Smooth muscle cell of the brain vasculature (primary cell): ENCODE measurements at places on chromosomes 12 and 14.
A peak's percentile ranks its signal among the peaks of the same experiment; 100 is the strongest.

DNA sequence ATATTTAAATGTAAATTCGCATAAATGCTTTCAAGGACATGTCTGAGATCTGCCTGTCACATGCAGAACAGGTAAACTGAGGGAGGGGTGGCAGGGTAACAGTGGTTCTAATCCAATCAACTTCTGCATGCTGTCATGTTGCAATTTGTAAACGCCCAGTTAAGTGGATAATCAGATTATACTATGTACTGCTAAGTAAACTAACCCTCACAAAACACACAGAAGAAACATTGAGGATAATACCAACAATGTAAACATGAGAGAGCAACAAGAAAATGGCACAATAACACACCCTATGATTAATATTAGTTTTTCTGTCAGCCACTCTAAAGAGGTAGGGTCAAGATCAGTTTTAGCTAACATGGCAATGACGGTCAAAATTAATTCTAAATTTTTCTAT lies 123.7 kb downstream of the KIF21A start:
- no peak for DNase-seq

- no peak for DNase-seq
These were observed 21.4 kb downstream of the ZFC3H1 start for GRCh38 chr12:71642264-71642663.

- DNase-seq: no peak
These were observed 38.5 kb downstream of the NFKBIA start for GRCh38 chr14:35366056-35366451.

GRCh38 chr12:27673101-27673718 lies 23.0 kb upstream of the REP15 start:
- DNase-seq: no peak

- no peak for DNase-seq
These were observed 2.1 kb downstream of the FBXO21 start for GRCh38 chr12:117188121-117188665.

- DNase-seq: no peak
These were observed 77.6 kb upstream of the DACT1 start for GRCh38 chr14:58560208-58560607.

DNA sequence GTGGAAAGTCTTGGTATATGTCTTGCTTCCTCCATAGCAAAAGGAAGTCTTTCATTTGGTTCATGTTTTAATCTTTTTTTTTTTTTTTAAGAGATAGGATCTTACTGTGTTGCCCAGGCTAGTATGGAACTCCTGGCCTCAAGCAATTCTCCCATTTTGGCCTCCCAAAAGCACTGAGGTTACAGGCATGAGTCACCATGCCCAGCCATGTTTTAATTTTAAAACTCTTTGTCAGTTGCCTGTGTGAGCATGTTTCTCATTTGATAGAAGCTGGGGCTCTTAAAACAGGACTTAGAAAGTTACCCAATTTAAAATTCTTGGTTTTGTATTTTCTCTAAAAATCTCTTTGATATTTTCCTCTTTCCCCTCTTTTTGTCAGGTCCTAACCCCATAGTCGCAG lies 45.0 kb upstream of the REP15 start:
- no peak for DNase-seq

- no peak for DNase-seq
These were observed 50.4 kb upstream of the RIC8B start for GRCh38 chr12:106724116-106724515.

DNA sequence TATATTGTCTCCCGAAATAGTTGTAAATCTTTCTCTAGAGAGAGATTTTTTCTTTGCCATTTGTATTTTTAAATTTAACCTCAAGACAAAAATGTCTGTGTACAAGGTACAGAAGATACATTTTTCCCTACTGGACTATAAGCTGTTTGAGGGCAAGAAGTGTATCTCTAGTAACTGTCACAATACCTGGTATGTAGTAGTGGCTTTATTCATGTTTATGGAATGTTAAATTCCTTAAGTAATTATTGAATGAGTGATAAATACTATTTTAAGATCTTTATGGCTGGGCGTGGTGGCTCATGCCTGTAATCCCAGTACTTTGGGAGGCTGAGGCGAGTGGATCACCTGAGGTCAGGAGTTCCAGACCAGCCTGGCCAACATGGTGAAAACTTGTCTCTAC lies 24.4 kb upstream of the CDK17 start:
- DNase-seq: no peak

- no peak for DNase-seq
These were observed 47.6 kb upstream of the BDKRB2 start for GRCh38 chr14:96156804-96157760.

- no peak for DNase-seq
These were observed 5.5 kb downstream of the AJUBA start for GRCh38 chr14:22976620-22977433.

DNA sequence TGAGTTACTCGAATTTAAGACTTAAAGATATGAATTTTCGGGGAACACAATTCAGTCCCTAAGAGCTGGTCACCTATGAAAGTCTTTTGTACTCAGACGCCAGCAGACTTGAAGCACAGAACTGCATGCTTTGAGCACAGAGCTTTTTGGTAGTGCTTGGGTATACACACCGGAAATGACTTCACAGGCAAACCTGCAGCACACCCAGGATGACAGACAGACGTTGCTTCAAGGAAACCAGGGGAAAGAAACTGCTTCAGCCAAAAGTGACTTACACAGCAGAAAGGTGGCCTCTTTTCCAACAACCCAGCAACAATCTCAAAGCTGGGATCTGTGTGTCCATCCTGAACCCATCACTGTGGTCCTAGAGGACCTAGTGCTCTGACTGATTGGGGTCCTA lies 975.1 kb downstream of the AACS start:
- no peak for DNase-seq

DNA sequence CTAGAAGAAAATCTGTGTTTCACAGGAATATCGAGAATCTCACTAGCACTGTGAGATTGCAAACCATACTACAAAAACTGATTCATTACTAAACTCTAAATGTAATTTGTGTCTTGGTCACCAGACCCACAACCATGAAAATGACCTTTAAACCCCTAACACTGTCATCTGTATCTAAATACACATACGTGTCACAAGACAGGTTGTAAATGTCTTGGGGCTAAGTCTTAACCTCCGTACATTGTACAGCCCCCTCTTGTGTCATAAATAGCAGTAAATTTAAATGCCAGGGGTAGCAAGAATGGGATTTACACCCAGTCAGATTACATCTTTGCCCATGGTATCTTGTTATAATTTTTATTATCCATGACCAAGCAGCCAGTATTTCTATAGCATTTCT lies 117.3 kb downstream of the GPR135 start:
- no peak for DNase-seq

GRCh38 chr12:99948370-99948769 lies 36.4 kb downstream of the ANKS1B start:
- no peak for DNase-seq

DNA sequence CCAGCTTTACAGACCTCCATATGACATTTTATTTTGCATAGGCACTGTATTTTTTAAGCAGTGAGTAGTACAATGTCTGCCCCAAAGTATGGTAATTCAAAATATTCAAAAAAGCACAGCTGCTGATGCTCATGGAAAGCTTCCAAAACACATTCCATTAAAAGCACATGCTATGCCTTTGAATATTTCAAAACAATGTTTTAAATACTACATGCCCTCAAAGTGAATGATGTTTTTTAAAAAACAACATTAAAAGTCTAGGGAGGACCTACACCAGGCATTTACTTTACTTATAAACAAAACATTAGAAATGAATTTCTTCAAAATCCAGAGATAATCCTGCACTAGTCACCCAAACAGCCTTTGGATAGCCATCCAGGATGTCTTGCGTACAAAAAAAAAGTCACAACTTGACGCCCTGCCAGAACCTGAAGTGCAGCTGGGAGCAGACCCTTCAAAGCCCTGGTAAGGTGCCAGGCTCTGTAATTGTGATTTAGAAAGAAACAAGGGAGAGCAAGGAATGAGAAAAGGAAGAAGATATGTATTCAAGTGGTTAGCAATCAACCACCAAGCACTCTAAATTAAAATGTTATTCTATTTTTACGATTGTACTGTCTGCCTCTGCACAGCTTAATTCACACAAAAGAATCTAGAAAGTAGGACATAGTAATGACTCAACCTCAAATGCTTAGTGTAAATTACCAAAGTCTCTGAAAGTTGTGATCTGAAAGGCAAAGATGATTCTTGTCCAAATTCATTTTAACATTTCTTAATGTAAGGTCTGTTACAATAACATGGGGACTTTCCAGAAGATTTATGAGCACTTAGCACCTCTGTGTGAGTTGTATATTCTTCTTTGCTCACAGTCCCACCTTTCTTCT lies 31.9 kb downstream of the CEP83 start:
- DNase-seq: peak; percentile 44

DNA sequence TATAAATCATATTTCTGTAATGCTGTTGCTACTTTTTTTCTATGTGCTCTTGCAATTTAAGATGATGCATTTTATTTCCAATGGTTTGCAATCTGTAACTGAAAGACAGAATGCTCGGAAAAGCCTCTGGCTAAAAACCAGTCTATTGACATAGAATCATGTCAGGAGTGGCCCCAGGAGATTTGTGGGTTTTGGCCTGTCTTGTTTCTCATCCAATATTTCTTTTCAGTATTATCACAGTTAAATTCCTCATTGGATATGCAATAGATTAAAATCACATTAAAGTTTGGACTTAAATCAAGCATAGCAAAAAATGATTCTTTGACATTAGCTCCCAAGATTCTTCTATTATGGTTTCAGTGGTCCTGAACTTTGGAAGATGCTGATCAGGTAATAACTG lies 19.1 kb upstream of the SLC38A2 start:
- peak; percentile 62 for DNase-seq

DNA sequence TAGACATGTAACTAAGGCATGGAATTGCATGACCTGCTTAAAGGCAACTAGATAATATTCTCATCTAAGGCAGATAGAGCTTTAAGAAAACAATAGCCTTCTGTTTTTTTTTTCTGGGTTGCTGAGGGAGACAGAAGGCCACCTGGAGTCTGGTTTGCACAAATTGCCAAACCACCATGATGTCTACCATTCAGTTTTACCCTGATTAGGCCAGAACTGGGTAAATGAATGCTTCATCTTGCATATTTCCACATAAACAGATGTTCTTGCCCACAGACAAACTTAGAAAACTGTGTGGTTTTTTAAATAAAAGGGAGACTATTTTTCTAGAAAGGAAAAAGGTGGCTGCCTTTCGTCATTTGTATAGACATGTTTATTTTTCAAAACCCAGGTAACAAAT lies 278.7 kb upstream of the PRICKLE1 start:
- no peak for DNase-seq

DNA sequence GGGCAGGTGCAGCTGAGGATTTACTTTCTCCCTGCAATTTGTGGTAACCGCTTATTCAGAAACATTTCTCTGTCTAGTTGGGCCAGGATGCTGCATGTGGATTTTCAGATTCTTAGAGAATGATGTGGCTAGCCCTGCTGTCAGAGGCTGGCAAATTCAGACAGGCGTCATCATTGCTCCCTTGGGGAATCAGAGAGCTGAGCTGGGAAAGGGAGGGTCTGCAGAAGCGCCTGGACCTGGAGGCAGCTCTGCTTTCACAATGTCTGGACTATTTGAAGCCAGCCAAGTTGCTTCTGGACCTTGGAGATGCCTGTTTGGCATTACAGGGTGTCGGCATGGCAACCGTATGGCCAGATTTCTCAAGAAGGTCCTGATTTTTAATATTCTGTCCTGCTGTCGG lies 3.4 kb downstream of the GALNT16 start:
- DNase-seq: peak; percentile 59

DNA sequence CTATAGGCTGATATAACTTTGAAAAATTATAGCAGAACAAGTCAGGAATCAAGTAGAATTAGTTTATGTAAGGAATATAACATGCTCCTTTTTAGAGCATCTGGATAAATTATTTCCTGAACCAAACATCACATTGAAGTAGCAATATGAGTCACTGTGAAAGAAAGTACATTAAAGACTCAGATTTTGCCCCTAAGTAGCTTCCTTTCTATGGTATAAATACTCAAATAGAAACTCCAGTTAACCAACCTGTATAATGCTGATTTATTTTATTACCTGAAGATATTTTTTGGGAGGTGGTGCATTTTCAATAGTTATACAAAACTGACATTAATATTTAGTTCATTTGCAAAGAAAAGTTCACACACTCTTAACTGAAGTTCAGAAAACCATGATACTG lies 312.1 kb downstream of the ITPR2 start:
- no peak for DNase-seq

- no peak for DNase-seq
These were observed 14.3 kb downstream of the MAP3K12 start for GRCh38 chr12:53484686-53485575.

DNA sequence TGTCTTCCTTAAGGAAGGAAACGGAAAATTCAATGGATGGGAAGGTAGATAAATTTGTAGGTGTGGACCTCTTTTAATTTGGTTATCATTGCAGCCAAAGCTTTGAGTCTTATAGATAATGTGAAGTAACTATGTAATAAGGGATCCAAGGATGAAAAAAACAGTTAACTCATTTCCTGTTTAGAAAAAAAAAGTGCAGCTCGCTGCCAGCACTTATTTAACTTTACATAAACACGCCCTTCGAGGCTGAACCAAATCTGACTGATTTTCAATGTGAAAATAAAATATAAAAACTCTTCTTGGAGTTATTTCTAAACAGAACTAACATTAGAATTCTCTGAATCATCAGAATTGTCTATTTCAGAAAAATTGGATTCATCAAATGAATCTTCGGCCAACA lies 7.0 kb downstream of the NUBPL start:
- DNase-seq: no peak

DNA sequence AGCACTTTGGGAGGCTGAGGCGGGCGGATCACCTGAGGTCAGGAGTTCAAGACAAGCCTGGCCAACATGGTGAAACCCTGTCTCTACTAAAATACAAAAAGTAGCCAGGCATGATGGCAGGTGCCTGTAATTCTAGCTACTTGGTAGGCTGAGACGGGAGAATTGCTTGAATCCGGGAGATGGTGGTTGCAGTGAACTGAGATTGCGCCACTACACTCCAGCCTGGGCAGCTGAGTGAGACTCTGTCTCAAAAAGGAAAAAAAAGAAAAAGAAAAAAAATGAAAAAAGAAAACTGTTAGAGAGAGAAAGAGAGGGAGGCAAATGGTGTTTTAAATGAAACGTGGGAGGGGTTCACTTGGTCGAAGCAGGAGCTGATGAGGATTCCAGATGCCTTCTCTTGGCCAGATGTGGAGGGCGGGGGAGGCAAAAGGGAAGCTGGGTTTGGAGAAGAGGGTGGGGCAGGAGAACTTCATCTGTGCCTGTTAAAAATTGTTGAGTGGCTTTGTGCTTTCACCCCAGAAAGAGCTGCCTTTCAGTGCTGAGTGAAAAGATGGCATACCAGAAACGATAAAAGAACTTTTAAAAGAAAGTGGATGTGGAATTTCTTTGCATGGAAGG lies 1.1 kb downstream of the EMP1 start:
- no peak for DNase-seq

GRCh38 chr14:69637503-69638031 lies 26.2 kb downstream of the SUSD6 start:
- no peak for DNase-seq

GRCh38 chr14:64956697-64957406 lies 14.3 kb upstream of the GPX2 start:
- no peak for DNase-seq
